ENCODE measurements at places on chromosomes 11 and 22.

- DNase-seq = no peak
Measured at GRCh38 chr11:12534549-12534948, 139.7 kb upstream of the TEAD1 start.

DNA sequence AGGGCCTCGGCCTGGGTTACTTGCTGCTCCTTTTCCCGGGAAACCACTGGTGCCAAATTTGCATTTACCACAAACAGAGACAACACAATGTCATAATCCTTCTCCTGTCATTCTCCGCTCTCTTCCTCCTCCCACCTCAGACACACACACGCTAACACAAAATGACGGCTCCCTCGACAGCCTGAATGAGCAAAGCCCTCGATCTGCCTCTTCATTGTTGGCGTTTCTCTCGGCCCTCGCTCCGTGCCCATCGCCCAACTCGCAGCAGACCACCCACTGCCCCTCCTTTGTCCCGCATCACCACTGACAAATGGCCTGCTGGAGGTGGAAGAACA is 12.5 kb upstream of the TCF20 start:
- DNase-seq = no peak

- DNase-seq = no peak
Measured at GRCh38 chr11:47409440-47410369, 1.3 kb downstream of the SLC39A13 start.

DNA sequence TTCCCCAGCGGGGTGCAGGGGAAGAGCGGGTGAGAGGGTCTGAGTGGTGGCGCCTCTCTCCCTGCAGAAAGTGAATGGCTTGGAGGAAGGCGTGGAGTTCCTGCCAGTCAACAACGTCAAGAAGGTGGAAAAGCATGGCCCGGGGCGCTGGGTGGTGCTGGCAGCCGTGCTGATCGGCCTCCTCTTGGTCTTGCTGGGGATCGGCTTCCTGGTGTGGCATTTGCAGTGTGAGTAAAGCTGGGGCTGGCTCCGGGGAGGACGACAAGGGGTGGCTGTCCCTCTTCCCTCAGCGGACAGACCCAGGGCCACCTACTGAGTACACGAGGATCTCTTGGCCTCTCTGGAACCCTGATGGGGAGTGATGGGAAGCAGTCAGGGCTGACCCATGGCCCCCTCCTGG is 28.5 kb downstream of the ST14 start:
- DNase-seq = no peak

GRCh38 chr11:118410055-118410745 is 8.8 kb downstream of the ATP5MG start:
- DNase-seq = no peak

DNA sequence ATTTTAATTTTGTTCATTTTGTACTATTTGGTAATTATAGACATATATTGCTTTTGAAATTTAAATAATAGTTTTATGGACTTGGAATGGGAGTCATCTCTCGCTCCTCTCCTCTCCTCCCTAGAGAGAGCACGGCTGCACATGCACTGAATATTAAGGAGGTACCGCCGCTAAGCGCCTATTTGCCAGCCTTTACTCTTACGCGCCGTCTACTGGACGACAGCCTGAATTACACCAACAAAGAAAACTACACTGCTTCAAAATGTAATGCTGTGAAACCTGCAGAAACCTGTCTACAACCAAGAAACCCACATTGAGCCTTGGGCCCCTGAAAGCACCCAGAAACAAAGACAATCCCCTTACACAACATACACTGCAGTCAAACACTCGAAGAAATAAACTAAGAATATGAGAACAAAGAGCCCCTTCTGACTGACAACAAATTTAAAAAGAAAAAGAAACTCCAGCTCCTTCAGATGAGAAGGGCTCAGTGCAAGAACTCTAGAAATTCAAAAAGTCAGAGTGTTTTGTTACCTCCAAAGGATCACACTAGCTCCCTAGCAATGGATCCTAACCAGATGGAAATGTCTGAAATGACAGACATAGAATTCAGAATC is 737.2 kb downstream of the LRRC4C start:
- no peak for DNase-seq

Data from stimulated activated CD8-positive, alpha-beta memory T cell treated with anti-CD3 and anti-CD28 coated beads, Interleukin-12 subunit alpha, Interleukin-12 subunit beta, amount 100 ng/mL, for 4 hours (primary cell).